Fibroblast of lung (primary cell): ENCODE measurements at places on chromosomes 2 and 18. TPM values are rescaled to one million over a fixed set of nuclear protein-coding genes. Genes with fewer than 3 reads are reported as not detected.

- no peak overlapping the region for H3K27ac ChIP-seq
- peaks cover 6% of the 10 kb centered on the region for H3K27me3 ChIP-seq
- no peaks in the 10 kb centered on the region for H3K36me3 ChIP-seq
These were observed 5.4 kb upstream of the CD302 start for GRCh38 chr2:159803235-159803962.

DNA sequence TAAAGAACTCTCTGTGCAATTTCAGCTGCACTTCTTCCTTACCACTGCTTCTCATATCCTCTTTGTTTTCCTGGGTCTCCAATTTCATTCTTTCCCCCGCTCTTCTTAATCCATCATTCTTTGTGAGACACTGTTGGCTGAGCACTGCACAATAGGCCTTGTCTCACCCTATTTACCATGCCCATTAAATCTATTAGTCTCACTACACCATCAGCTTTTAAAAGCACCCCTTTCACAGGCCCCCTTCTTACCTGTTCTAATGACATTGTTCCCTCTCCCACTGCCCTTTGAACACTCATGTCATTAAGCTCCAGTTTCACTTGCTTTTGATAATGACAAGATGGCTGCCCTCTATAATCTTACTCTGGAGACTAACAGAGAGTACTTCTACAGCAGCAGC lies 404.1 kb upstream of the ACVR2A start:
- no peaks in the 10 kb centered on the region for H3K27me3 ChIP-seq
- no peaks in the 10 kb centered on the region for H3K36me3 ChIP-seq
- no peak for DNase-seq
- no peaks in the 10 kb centered on the region for H3K4me1 ChIP-seq
- no peak overlapping the region for H3K4me3 ChIP-seq

GRCh38 chr2:186806591-186806990 lies 42.4 kb downstream of the ZSWIM2 start:
- H3K4me1 ChIP-seq: no peaks in the 10 kb centered on the region
- H3K36me3 ChIP-seq: no peaks in the 10 kb centered on the region
- H3K4me3 ChIP-seq: no peak overlapping the region
- no peaks in the 10 kb centered on the region for H3K27me3 ChIP-seq

The RPS27A gene
- 679 and 797 TPM in 2 replicates for total RNA-seq

The MAPK4 gene
- total RNA-seq: under 0.01 TPM in 1 of 2 replicates, not detected in the other
